ENCODE measurements at places on chromosomes 16 and 17. TPM values are rescaled to one million over a fixed set of nuclear protein-coding genes. Genes with fewer than 3 reads are reported as not detected.

NPLOC4 gene
- total RNA-seq: 60.7 TPM

CDRT4 gene
- total RNA-seq: 13.1 TPM

KCNH6 gene
- not detected for total RNA-seq

MYH8 gene
- total RNA-seq: not detected

- no peaks in the 10 kb centered on the region for H3K27me3 ChIP-seq
- H3K27ac ChIP-seq: no peak overlapping the region
- H3K4me3 ChIP-seq: peak overlapping the region; percentile 81
- no peaks in the 10 kb centered on the region for H3K36me3 ChIP-seq
These were observed 71.9 kb downstream of the ABR start for GRCh38 chr17:1107777-1108477.

DNA sequence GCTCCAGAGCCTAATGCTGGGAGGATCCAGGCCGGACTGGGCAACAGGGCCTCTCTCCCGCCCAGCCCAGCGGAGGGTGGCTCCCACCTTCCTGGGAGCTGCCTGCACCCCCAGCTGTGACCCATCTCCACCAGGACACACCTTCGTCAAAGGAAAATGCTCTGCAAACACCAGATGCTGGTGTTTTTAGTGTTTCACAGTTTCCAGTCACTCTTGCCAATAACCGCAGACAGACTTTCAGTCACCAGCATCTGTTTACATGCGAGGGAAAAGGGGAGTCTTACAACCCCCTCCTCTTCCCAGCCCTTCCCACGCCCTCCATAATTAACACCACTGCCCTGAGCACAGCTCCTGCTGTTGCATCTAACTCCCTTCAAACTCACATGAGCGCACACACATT, 25.3 kb downstream of the KLHDC4 start:
- H3K27me3 ChIP-seq: no peaks in the 10 kb centered on the region
- DNase-seq: no peak
- no peaks in the 10 kb centered on the region for H3K36me3 ChIP-seq
- no peak overlapping the region for H3K27ac ChIP-seq
- no peak overlapping the region for H3K4me3 ChIP-seq

DNA sequence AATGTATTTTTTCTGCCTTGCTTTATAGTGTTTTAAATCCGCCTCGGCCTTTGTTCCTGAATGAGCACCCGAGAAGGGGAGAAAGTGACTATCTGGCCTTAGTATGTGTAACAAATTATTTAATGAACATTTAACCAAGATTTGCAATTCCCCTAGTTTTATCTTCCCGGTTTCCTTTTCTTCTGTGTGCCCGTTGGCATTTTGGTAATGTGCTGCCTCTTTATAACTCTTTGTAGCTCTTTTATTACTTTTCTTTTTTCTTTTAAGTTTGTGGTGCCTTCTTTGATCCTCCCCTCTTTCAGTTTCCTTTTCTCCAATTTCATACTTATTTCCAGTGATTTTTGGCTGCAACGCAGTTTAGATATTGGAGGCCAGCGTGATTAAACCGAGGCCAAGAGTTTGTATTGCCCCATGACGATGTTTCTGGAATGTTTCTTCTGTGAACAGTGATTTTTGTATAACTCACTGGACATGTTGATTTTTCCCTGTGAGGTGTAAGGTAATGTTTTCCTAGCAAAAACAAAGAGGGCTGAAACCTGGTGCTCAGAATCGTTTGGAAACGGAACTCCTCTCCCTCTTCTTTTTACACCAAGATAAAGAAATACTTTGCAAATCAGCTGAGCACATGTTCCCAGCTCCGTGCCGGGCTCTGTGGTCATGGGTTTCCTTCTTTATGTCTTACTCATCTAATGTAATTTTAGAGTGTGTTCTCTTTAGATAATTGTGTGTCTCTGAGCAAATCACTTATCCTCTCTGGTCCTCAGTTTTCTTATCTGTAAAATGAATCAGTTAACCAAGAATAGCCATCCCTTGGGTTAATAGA, 344.3 kb downstream of the WWOX start:
- no peak overlapping the region for H3K27ac ChIP-seq
- no peaks in the 10 kb centered on the region for H3K27me3 ChIP-seq
- H3K4me3 ChIP-seq: no peak overlapping the region

DNA sequence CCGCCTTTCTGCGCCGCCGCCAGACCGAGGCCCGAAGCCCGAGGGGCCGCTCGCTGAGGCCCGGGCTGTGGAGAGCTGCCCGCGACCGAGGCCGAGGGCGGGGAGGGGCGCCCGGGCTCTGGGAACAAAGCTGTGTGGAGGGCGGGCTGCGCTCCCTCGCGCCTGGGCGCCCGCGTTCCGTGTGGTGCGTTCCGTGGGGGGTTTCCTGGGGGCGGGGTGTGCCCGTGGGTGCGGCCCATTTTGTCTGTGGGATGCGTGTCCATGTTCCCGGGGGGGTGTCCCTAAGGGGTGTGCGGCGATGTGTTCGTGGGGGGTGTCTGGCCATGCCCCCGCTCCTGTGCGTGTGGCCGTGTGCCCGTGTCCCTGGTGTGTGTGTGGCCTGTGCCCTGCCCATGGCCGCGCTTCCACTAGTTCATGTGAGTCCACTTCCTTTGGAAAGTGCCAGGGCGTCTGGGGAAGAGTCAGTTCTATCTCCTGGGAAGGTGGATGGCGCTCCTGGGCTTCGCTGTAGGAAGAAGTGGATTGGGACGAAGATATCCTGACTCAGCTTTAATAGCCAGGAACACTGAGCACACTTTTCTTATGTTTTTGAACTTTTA, 520 bp downstream of the JPT2 start:
- peaks cover 31% of the 10 kb centered on the region for H3K36me3 ChIP-seq
- peak overlapping the region; percentile 64 for H3K4me3 ChIP-seq
- H3K27me3 ChIP-seq: no peaks in the 10 kb centered on the region

DNA sequence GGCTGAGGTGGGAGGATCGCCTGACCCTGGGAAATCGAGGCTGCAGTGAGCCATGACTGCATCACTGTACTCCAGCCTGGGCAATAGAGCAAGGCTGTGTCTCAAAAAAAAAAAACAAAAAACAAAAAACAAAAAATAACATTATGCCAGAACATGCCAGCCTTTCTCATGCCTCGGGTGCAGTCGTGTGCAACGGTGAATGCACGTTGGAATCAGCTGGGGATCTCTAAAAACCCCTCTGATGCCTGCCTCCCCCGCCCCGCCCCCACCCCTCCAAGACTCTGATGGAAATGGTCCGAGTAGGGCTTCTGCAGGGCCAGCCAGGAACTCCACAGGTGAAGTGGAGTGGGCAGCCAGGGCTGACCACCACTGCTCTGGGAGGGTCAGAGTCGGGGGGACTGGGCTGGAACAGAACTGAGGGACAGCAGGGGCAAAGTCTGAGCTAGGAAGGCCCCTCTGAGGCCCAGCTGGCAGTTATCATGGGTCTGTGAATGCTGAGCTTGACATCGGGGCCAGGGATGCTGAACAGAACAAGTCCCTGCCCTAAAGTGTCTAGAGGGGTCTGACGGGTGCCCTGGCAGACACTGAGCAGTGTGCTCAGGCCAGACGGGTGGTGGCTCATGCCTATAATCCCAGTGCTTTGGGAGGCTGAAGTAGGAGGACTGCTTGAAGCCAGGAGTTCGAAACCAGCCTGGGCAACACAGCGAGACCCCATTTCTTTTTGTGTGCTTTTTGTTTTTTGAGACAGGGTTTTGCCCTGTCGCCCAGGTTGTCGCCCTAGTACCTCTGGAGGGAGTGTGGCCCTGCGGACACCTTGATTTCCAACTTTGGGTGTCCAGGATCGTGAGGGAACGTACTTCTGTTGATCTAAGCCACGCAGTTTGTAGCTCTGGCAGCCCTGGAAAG, 193.4 kb upstream of the GSE1 start:
- no peak overlapping the region for H3K4me3 ChIP-seq
- no peaks in the 10 kb centered on the region for H3K27me3 ChIP-seq
- no peak for DNase-seq
- peaks cover 29% of the 10 kb centered on the region for H3K4me1 ChIP-seq
- no peak overlapping the region for H3K27ac ChIP-seq

DNA sequence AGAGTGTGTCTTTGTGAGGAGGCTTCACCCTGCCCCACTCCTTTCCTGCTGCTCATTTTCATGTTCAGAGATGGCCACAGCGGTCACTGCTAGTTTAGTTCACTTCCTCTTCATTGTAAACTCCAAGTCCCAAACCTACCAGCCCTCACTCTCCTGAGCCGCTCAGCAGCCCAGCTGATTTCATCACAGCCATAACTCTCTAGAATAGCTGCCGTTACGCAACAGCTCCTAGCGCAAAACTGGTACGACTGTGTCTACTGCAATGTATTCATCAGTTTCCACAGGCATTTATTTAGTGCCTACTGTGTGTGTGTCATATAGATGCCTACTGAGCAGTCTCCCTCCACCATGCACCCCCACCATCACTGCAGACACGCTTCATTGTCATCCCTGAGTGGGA, 233.5 kb upstream of the RPL38 start:
- DNase-seq: no peak
- H3K4me1 ChIP-seq: no peaks in the 10 kb centered on the region
- no peak overlapping the region for H3K4me3 ChIP-seq
- no peaks in the 10 kb centered on the region for H3K27me3 ChIP-seq
- no peak overlapping the region for H3K27ac ChIP-seq
- H3K36me3 ChIP-seq: no peaks in the 10 kb centered on the region

- no peak overlapping the region for H3K4me3 ChIP-seq
- no peak for DNase-seq
- no peaks in the 10 kb centered on the region for H3K4me1 ChIP-seq
These were observed 12.8 kb upstream of the TNS4 start for GRCh38 chr17:40514013-40514875.

GRCh38 chr16:56321571-56321970, 103.8 kb downstream of the AMFR start:
- peaks cover 4% of the 10 kb centered on the region for H3K4me1 ChIP-seq
- H3K27me3 ChIP-seq: no peaks in the 10 kb centered on the region
- no peaks in the 10 kb centered on the region for H3K36me3 ChIP-seq
- no peak overlapping the region for H3K4me3 ChIP-seq
- H3K27ac ChIP-seq: no peak overlapping the region
- DNase-seq: no peak

- H3K36me3 ChIP-seq: no peaks in the 10 kb centered on the region
- H3K27ac ChIP-seq: no peak overlapping the region
- no peaks in the 10 kb centered on the region for H3K27me3 ChIP-seq
- no peak overlapping the region for H3K4me3 ChIP-seq
These were observed 30.6 kb downstream of the XYLT1 start for GRCh38 chr16:17440131-17440530.

DNA sequence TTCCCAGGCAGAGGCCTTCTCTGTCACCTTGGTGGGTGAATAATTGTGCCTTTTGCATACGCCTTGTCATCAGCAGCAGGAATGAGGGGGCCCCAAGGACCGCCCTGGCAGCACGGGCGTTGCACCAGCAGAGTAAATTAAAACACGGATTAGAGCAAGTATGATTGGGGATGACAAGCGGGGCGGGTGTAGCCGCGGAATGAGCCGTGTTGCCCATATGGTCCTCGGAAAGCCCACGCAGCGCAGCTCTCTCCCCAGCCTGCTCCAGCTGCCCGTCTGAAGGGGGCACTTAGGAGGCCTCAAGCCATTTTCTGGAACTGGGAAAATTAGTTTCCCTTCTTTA, 299.4 kb upstream of the IRX3 start:
- H3K4me1 ChIP-seq: peaks cover 4% of the 10 kb centered on the region
- no peak overlapping the region for H3K4me3 ChIP-seq
- no peaks in the 10 kb centered on the region for H3K36me3 ChIP-seq
- no peak overlapping the region for H3K27ac ChIP-seq
- no peak for DNase-seq

- H3K4me3 ChIP-seq: no peak overlapping the region
- H3K27me3 ChIP-seq: no peaks in the 10 kb centered on the region
- no peak for DNase-seq
- H3K36me3 ChIP-seq: no peaks in the 10 kb centered on the region
- peaks cover 25% of the 10 kb centered on the region for H3K4me1 ChIP-seq
- no peak overlapping the region for H3K27ac ChIP-seq
These were observed 50.6 kb downstream of the SPECC1 start for GRCh38 chr17:20059728-20060188.

DNA sequence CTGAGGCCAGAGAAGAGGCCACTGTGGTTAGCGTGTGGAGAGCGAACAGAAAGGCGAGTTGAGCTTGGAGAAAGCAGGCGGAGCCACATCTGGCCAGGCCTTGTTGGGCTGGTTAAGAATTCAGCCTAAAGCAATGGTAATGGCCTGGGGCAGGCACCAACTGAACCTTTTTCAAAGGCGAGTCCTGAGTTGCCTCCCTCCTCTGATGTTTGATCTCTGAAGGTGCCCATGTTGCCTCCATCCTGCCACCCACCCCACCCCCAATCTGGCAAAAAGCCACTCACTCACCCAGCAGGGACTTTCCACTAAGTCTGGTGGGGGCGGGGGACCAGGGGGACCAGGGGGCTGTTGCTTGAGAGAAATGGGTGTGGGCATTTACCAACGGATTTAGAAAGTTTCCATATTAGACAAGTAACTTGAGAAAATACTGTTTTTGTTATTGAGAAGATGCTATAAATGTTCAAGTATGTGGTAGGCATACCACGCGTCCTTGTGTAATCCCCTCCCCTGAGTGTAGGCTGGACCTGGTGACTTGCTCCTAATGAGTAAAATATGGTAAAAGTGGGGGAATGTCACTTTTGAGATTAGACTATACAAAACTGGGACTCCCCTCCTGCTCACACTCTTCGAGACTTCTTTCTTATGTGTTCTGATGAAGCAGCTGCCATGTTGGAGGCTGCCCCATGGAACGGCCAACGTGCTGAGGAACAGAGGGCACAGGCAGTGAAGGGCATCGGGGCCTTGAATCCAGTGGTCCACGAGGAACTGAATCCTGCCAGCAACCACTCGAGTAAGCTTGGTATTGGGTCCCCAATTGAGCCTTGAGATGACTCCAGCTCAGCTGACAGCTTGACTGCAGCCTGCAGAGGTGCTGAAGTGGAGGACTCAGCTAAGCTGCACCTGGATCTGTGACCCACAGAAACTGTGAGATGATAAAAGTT, 29.9 kb upstream of the TNS4 start:
- H3K36me3 ChIP-seq: no peaks in the 10 kb centered on the region
- no peaks in the 10 kb centered on the region for H3K27me3 ChIP-seq
- peak overlapping the region; percentile 91 for H3K27ac ChIP-seq
- peaks cover 23% of the 10 kb centered on the region for H3K4me1 ChIP-seq

DNA sequence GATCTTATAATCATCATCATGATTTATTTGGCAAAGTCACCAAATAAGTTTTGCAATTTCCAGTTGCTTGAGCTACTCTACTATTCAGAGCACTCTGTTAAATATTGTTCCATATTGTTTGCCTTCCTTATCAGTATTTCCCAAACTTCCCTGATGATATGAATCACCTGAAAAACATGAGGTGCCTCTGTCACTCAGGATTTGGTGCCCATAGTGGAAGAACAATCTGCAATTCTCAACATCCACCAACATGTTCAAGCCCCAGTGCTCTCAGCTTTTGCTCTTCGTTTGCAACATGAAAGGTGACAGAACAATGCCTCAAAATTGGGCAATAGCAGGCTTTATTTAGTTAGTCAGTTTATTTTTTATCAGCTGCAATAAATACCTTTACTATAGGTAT, 28.6 kb upstream of the WSB1 start:
- H3K27ac ChIP-seq: no peak overlapping the region
- no peak overlapping the region for H3K4me3 ChIP-seq
- H3K4me1 ChIP-seq: peaks cover 9% of the 10 kb centered on the region

GRCh38 chr17:10010752-10011151, 105.7 kb upstream of the RCVRN start:
- H3K4me1 ChIP-seq: peaks cover 13% of the 10 kb centered on the region
- no peak overlapping the region for H3K4me3 ChIP-seq
- H3K27me3 ChIP-seq: no peaks in the 10 kb centered on the region
- no peak for DNase-seq
- H3K27ac ChIP-seq: no peak overlapping the region
- no peaks in the 10 kb centered on the region for H3K36me3 ChIP-seq

- no peak overlapping the region for H3K4me3 ChIP-seq
- H3K36me3 ChIP-seq: no peaks in the 10 kb centered on the region
- DNase-seq: no peak
- no peaks in the 10 kb centered on the region for H3K27me3 ChIP-seq
These were observed 72.9 kb upstream of the ZNF469 start for GRCh38 chr16:88309908-88310265.
